Activated naive CD8-positive, alpha-beta T cell treated with anti-CD3 and anti-CD28 coated beads for 36 hours (primary cell): ENCODE measurements at places on chromosomes 5 and 9. TPM values are rescaled to one million over a fixed set of nuclear protein-coding genes. Genes with fewer than 3 reads are reported as not detected.

FOXD4 gene
- total RNA-seq: not detected

- peaks cover 37% of the 10 kb centered on the region for H3K4me1 ChIP-seq
- no peaks in the 10 kb centered on the region for H3K27me3 ChIP-seq
- H3K27ac ChIP-seq: no peak overlapping the region
- no peak for DNase-seq
- H3K36me3 ChIP-seq: peaks cover 46% of the 10 kb centered on the region
These were observed 49.3 kb downstream of the RICTOR start for GRCh38 chr5:39024884-39025283.

PCBD2 gene
- total RNA-seq: 10.4 TPM

- H3K4me3 ChIP-seq: no peak overlapping the region
- H3K27me3 ChIP-seq: no peaks in the 10 kb centered on the region
- no peak for DNase-seq
- peaks cover 27% of the 10 kb centered on the region for H3K36me3 ChIP-seq
- peak overlapping the region; percentile 76 for H3K27ac ChIP-seq
These were observed 2.4 kb downstream of the PCYOX1L start for GRCh38 chr5:149360272-149360671.

DNA sequence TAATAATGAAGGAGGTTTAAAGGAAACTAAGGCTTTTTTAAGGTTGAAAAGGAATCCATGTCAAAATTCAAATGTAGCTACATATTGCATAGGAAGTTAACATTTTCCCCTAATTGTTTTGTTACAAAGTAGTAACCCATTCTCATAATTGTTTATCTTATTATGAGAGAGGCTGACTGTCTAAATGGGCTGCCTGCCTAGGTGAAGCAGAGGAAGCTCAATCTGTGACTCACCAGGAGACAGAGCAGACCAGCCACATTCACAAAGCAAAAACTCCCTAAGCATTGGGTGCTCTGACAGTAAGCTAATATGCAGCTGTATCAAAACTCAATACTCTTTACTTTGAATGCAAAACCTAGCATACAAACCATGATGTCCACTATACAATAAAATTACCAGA, 208.5 kb downstream of the ROR2 start:
- no peak overlapping the region for H3K4me3 ChIP-seq
- H3K36me3 ChIP-seq: no peaks in the 10 kb centered on the region
- H3K27me3 ChIP-seq: no peaks in the 10 kb centered on the region
- DNase-seq: no peak
- no peaks in the 10 kb centered on the region for H3K4me1 ChIP-seq

DNA sequence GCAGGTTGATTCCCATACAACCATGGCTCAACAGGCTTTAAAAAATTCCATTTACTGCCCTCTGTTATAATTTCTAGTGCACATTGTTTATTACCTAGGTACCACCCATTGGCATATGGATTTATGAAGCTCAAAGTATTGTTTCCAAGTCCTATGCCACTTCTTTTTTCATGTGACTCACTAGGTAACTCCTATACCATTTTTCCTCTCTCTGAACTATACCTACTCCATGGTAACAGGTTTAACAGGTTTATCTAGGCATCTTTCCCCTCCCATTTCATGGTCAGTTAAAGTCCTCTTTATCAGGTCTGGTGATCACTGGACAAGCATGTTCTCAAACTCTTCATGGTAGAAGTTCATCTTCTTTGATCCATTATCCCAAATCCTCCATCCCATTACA, 49.6 kb upstream of the ABCA1 start:
- no peak overlapping the region for H3K27ac ChIP-seq
- H3K4me1 ChIP-seq: peaks cover 12% of the 10 kb centered on the region
- no peak overlapping the region for H3K4me3 ChIP-seq
- H3K36me3 ChIP-seq: no peaks in the 10 kb centered on the region

SLIT3 gene
- 0.20 TPM for total RNA-seq

DNA sequence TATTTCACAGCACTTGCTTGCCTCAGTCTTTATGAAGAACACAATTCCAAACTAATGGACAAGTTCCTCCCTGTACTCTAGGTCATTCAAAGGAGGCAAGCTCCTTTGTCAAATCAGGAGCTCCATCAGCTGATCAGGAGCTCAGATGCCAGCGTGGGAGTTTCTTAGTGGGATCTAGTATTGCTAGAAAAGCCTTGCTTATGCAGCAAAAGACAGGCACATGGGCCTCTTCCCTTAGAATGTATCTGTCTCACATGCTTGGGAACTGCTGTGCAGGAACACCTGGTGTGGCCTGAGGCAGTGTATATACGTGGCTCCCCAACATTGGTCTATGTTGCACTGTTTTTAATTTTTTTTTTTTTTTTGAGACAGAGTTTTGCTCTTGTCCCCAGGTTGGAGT, 21.4 kb upstream of the HAVCR1 start:
- no peak for DNase-seq
- peaks cover 11% of the 10 kb centered on the region for H3K4me1 ChIP-seq
- no peak overlapping the region for H3K27ac ChIP-seq
- H3K36me3 ChIP-seq: peaks cover 20% of the 10 kb centered on the region

- no peaks in the 10 kb centered on the region for H3K4me1 ChIP-seq
- H3K27me3 ChIP-seq: peaks cover 26% of the 10 kb centered on the region
- H3K36me3 ChIP-seq: no peaks in the 10 kb centered on the region
- H3K27ac ChIP-seq: no peak overlapping the region
- no peak overlapping the region for H3K4me3 ChIP-seq
These were observed 216.2 kb downstream of the MED10 start for GRCh38 chr5:6162175-6162574.

GRCh38 chr9:120659676-120660075, 54.6 kb downstream of the MEGF9 start:
- H3K4me3 ChIP-seq: no peak overlapping the region
- H3K27ac ChIP-seq: no peak overlapping the region
- H3K4me1 ChIP-seq: peaks cover 9% of the 10 kb centered on the region
- no peaks in the 10 kb centered on the region for H3K27me3 ChIP-seq
- no peak for DNase-seq
- no peaks in the 10 kb centered on the region for H3K36me3 ChIP-seq

PCA3 gene
- not detected for total RNA-seq

GRCh38 chr5:87170799-87171198, 96.9 kb upstream of the RASA1 start:
- peaks cover 6% of the 10 kb centered on the region for H3K4me1 ChIP-seq
- H3K27me3 ChIP-seq: no peaks in the 10 kb centered on the region
- no peak for DNase-seq
- no peaks in the 10 kb centered on the region for H3K36me3 ChIP-seq

DNA sequence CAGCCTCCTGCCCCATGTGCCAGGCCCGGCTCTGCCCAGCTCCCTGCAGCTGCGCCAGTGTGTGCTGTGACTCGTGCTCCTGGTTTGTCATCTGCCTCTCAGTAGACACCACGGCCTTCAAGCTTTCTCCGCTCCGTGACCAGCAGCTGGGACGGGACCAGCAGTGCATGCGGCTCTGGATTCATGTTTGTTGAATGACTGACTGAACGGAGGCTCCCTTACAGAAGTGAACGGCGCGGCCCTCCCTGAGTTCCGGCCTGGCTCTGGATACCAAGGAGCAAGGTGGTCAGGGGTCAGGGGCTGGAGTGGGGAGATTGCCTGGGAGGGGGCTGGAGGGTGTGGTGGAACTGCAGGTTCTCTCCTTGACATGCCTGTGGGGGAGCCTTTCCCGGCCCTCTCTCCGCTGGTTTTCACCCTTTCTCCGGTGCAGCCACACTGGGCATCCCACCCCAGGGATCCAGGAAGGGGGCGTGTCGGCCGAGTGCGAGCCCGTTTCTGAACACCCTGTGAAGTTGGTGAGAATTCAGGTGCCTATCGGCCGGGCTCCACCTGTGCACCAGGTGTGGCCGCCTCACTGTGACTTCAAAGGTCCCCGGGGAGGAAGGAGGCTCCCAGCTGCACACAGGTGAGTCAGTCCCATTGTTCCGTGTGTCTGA, 11.1 kb upstream of the CEP72 start:
- DNase-seq: no peak
- peaks cover 53% of the 10 kb centered on the region for H3K27me3 ChIP-seq
- no peak overlapping the region for H3K4me3 ChIP-seq
- no peaks in the 10 kb centered on the region for H3K36me3 ChIP-seq

DNA sequence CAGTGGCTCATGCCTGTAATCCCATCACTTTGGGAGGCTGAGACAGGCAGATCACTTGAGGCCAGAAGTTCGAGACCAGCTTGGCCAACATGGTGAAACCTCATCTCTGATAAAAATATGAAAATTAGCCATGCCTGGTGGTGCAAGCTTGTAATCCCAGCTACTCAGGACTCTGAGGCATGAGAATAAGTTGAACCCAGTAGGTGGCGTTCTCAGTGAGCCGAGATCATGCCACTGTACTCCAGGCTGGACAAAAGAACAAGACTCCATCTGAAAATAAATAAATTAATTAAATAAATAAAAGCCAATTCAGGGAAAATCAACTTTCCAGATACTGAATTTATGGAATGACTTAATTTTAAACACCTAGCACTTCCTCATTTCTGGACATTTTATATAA, 1722.1 kb downstream of the MAT2B start:
- no peak overlapping the region for H3K4me3 ChIP-seq
- no peaks in the 10 kb centered on the region for H3K36me3 ChIP-seq
- H3K27me3 ChIP-seq: no peaks in the 10 kb centered on the region
- DNase-seq: no peak
- H3K27ac ChIP-seq: no peak overlapping the region

SEPTIN8 gene
- 21.2 TPM for total RNA-seq

GRCh38 chr9:108049026-108049607, 559.5 kb upstream of the KLF4 start:
- no peaks in the 10 kb centered on the region for H3K4me1 ChIP-seq
- H3K36me3 ChIP-seq: no peaks in the 10 kb centered on the region
- H3K27me3 ChIP-seq: no peaks in the 10 kb centered on the region
- no peak for DNase-seq
- no peak overlapping the region for H3K27ac ChIP-seq
- no peak overlapping the region for H3K4me3 ChIP-seq

DNA sequence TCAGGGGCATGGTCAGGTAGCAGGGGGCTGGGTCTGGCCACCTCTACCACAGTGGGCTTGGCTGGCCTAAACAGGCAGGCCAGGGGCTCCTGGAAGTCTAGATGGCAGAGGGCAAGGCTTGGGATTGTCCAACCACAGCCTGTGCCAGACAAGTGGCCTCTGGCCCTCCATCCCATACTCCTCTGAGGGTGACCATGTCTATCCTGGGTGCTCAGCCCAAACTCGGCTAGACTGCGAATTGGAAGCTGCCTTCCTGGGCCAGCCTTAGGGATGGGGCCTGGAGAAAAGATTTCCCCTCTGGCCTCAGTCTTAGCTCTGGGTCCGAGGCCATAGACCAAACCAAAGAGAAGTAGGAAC, 110.5 kb downstream of the PHF2 start:
- DNase-seq: no peak
- H3K27ac ChIP-seq: no peak overlapping the region
- no peaks in the 10 kb centered on the region for H3K4me1 ChIP-seq
- no peak overlapping the region for H3K4me3 ChIP-seq
- H3K36me3 ChIP-seq: peaks cover 2% of the 10 kb centered on the region

DNA sequence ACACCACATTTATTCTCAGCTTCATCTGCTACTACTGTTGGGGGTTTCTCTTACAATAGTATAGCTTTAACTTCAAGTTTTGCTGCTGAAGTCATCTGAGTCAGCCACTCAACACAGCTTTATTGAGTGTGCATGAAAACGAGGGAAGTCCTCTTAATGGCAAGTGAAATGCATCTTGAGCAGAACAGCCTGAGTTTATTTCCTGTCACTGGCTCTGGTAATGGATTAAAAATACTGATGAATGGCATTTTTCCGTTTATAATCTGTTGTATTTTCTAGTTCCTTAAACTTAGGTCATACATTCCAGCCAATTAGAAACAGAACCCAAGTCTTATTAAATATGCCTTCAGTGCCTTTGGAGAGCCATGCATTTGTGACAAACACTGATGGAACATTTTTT, 238.6 kb downstream of the SLF1 start:
- H3K27ac ChIP-seq: no peak overlapping the region
- no peaks in the 10 kb centered on the region for H3K27me3 ChIP-seq
- peaks cover 2% of the 10 kb centered on the region for H3K4me1 ChIP-seq

GRCh38 chr5:125065741-125066140, 319.3 kb upstream of the ZNF608 start:
- no peaks in the 10 kb centered on the region for H3K4me1 ChIP-seq
- H3K36me3 ChIP-seq: no peaks in the 10 kb centered on the region
- no peaks in the 10 kb centered on the region for H3K27me3 ChIP-seq
- no peak overlapping the region for H3K27ac ChIP-seq

DNA sequence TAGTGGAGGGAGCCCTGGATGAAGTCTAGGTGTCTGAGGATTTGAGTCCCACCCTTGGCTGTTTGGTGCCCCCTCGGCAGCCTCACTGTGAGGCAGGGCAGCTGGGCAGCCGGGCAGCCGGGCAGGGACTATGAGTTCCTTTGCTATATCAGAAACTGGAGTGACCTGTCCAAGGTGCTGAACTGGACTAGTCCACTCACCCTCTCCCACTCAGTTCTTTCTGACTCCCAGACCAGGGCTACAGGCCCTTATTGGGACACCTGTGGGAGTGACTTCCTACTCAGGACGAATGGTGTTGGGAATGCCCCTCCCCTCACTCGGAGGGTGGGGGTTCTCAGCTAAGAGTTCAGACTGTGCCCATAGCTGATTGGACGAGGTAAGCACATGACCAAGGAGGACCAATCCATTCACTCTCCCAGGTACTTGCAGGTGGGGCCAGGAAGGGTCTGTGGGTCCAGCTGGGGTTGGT, 34.1 kb upstream of the RAPGEF1 start:
- H3K36me3 ChIP-seq: no peaks in the 10 kb centered on the region
- H3K27me3 ChIP-seq: peaks cover 34% of the 10 kb centered on the region
- H3K27ac ChIP-seq: no peak overlapping the region
- no peak overlapping the region for H3K4me3 ChIP-seq

- H3K27ac ChIP-seq: no peak overlapping the region
- no peak for DNase-seq
- H3K4me1 ChIP-seq: no peaks in the 10 kb centered on the region
- no peaks in the 10 kb centered on the region for H3K36me3 ChIP-seq
- no peaks in the 10 kb centered on the region for H3K27me3 ChIP-seq
- H3K4me3 ChIP-seq: no peak overlapping the region
These were observed 295.9 kb upstream of the ZNF608 start for GRCh38 chr5:125042261-125042890.

- H3K4me1 ChIP-seq: no peaks in the 10 kb centered on the region
- no peak overlapping the region for H3K4me3 ChIP-seq
- peaks cover 48% of the 10 kb centered on the region for H3K27me3 ChIP-seq
- no peak for DNase-seq
- no peaks in the 10 kb centered on the region for H3K36me3 ChIP-seq
- no peak overlapping the region for H3K27ac ChIP-seq
These were observed 2.9 kb upstream of the AGXT2 start for GRCh38 chr5:35050541-35051126.

ALDOB gene
- not detected for total RNA-seq

- no peak overlapping the region for H3K27ac ChIP-seq
- H3K27me3 ChIP-seq: no peaks in the 10 kb centered on the region
- H3K4me3 ChIP-seq: no peak overlapping the region
- H3K4me1 ChIP-seq: no peaks in the 10 kb centered on the region
These were observed 539.2 kb downstream of the ACTL7B start for GRCh38 chr9:108316630-108317029.

DNA sequence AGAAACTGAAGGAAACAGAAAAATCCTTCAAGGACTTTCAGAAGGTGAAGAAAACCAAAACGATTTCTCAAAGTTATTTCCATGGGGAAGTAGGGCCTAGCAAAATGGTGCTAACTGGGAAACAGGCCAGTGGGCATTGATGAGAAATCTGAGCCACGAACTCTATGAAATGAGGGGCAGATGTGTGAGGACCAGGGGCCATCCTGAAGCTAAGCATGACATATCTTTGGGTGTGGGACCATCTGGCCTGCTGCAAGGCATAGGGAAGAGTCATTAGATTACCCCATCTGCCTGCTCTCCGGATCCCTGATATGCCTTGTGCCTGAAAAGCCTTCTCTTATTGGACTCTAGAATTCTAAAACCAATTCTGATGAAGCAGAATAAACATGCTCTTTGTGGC, 143.8 kb downstream of the PALM2AKAP2 start:
- no peak overlapping the region for H3K4me3 ChIP-seq
- peaks cover 3% of the 10 kb centered on the region for H3K4me1 ChIP-seq
- no peaks in the 10 kb centered on the region for H3K27me3 ChIP-seq
